ENCODE measurements at places on chromosomes 3 and 15.

GRCh38 chr3:112466020-112466419 is 33.3 kb downstream of the BTLA start:
- no peak for DNase-seq

- no peak for DNase-seq
These were observed 66.3 kb downstream of the NIPA2 start for GRCh38 chr15:22904736-22905135.

DNA sequence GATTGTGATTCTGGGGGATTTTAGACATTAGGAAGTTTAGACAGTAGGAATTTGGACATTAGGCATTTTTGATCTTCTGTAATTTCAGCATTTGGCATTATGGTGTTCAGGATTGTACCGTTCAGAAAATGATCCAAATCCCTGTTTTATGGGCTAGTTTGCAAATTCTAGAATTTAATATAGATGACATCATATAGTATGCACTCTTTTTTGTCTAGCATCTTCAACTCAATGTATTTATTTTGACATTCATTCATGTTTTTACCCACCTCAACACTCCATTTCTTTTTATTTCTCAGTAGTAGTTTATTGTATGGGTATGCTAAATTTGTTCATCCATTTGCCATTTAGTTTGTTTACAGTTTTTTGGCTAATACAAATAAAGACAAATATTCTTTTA is 105.3 kb upstream of the ZPLD1 start:
- no peak for DNase-seq

DNA sequence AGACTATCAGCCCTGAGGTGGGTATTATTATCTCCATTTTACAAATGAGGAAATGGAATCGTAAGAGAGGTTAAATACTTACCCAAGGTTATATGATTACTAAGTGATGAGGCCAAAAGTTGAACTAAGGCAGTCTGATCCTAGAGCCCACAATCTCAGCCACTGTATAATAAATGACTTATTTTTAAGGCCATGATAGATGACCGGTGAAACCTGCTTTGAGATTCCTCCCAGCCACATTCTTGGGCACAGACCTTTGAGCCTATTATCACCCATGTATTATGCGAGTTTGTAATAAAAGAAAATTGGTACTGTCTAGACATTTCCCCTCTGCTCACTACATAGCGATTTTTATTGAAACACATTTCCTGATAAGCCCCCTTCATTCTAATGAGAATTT is 37.4 kb downstream of the POLQ start:
- DNase-seq: no peak

- DNase-seq: no peak
These were observed 1.7 kb upstream of the NR2F2 start for GRCh38 chr15:96328877-96329195.

GRCh38 chr3:174716956-174717505 is 142.1 kb upstream of the NAALADL2 start:
- DNase-seq: no peak

DNA sequence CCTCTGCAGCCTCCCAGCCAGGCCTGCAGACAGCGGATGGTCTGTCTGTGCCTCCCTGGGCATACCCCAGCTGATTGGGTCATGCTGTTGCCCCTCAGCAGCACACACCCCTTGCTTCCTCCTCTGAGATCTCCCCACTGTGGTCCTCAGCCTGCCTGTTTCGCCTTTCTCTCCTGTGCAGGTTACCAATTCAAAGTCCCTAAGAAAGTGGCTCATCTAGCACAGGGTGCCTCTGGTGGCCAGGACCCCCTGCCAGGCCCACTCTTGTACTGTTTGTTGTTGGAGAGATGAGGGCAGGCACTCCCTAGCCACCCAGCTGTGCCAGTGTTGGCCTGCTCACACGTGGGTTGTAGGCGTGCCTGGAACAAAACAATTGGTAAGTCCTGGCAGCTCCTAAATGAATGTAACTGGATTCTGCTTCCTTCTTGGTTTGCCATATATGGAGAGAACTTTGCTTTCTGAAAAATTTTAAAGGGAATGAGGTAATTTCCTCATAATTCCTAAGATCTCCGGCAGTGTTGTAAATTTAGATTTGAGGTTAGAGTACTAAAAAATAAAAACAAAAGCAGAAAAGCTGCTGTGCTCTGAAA is 213.2 kb upstream of the IL12A start:
- no peak for DNase-seq

- no peak for DNase-seq
These were observed 1.1 kb upstream of the VIPR1 start for GRCh38 chr3:42501321-42501680.

GRCh38 chr3:50427217-50427616 is 67.9 kb upstream of the TMEM115 start:
- DNase-seq: no peak

DNA sequence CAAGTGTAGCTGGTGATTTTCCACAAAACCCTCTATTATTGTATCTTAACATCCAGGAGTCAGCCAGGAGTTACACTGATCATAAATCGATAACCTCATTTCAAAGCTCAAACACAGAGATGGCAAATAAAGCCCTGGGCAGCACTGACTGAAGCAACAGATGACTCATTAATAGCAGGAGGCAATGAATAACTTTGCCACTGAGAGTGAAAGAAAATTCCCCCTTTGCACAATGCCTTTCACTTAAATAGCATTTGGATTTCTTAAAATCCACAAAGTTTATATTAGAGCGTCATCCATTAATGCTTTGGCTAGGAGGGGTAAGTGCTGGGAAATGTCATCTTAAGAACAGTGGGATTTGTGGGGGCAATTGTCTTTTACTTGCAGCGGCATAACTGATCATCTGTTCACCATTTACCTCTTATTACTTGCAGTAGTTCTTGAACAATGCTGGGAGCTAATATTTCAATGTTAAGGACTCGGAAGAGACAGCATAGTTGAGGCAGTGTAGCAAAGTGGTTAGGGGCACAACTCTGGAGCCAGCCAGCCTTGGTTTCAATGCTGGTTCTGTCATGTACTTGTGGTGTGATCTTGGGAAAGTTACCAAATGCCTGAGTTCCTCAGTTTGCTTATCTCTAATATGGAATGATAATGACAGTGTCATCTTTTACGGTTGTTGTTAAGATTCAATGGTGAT is 630.4 kb upstream of the TBL1XR1 start:
- no peak for DNase-seq

DNA sequence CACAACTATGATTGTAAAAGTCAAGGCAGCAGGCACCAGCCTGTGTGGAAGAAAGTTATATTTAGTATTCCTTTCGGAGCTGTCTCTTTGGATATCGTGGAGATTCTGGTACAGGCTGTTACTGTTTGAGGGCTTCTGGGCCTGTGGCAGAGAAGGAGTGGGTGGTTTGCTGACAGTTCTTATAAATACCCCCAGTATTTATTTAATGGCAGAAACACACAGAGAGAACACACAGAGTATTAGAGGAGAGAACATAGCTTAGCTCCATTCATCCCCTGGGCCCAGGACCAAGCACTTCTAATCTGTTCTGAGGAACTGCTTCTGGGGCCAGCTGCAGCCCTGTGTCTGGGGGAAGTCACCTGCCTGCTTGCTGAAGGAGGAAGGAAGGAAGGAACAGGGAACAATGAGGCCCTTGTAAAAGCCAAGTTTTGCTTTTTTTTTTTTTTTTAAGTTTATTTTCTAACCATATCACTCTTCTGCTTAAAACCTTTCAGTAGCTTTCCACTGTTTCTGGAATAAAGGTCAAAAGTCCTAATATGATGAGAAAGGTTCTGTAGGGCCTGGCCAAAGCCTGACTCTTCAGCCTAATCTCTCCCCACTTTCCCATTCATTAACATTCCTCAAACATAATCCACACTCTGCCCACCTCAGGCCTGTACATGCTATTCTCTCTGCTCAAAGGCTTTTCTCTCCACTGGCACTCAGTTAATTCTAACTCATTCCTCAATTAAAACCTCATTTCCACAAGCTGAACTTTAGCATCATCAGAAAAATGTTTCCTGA is 11.8 kb upstream of the PP2D1 start:
- DNase-seq: no peak

DNA sequence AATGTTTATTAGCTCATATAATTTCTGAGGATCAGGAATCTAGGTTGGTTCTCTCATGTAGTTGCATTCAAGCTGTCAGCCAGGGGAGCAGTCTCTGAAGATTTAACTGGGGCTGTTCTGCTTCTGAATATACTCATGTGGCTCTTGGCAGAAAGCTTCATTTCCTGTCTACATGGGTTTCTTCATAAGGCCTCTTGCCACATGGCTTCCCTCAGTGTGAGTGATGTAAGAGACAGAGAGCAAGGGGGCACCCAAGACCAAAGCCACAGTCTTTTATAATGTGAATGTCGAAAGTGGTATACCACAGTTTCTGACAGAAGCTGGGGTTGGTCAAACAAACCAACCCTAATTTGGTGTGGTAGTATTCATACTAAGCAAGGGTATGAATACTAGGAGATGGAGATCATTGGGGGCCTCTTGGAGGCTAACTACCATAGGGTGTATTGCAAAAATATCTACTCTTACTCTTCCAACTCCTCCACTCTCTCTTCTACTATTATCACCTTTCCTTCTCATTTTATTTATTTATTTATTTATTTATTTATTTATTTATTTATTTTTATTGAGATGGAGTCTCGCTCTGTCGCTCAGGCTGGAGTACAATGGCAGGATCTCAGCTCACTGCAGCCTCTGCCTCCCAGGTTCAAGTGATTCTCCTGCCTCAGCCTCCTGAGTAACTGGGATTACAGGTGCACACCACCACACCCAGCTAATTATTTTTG is 123.8 kb downstream of the B3GALNT1 start:
- DNase-seq: no peak

- no peak for DNase-seq
These were observed 27.7 kb downstream of the CCDC54 start for GRCh38 chr3:107404727-107405469.

DNA sequence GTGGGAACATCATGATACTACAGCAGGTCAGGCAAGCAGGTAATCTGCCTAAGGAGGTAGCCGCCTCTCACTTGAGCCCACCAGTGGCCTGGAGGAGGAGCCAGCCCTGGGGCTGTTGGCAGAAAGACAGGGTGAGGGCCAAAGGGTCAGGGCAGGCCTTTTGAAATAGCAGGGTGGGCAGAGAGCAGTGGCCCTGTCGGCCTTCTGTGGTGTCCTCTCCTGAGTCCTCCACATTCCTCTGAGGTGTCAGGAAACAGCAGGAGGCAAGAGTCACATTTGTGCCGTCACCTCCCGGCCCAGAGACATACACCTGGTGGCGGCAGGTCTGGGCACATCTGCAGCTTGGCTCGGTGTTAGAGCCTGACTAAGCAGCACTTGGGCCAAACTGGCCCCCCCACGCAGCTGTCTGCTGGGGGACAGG is 3.9 kb upstream of the BNC1 start:
- no peak for DNase-seq

DNA sequence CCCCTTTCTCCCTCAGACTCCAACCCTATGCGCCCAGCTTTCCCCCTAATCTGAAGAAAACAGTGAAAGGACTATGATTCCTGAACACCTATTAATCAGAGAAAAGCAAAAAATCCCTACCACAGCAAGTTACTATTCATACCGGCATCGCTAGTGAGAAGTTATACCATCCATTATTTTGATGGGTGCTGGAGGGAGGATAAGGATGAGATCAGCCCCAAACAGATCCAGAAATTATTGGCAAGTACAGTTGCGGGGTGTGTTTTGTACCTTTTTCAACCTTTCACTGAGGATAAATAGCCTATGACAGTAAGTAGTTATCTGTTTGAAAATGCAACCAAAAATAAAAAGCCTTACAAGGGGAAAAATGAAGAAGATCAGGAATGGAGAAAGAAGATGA is 59.9 kb upstream of the ADAMTS9 start:
- no peak for DNase-seq

Measured in stimulated activated CD4-positive, alpha-beta T cell treated with anti-CD3 and anti-CD28 coated beads, Interleukin-15, amount 100 ng/mL, for 48 hours (primary cell).